ENCODE measurements at places on chromosomes 1 and 21. TPM values are rescaled to one million over a fixed set of nuclear protein-coding genes. Genes with fewer than 3 reads are reported as not detected.

Gene LEFTY1
- polyA plus RNA-seq, result 0.07 TPM

Gene CCDC185
- not detected for polyA plus RNA-seq

DNA sequence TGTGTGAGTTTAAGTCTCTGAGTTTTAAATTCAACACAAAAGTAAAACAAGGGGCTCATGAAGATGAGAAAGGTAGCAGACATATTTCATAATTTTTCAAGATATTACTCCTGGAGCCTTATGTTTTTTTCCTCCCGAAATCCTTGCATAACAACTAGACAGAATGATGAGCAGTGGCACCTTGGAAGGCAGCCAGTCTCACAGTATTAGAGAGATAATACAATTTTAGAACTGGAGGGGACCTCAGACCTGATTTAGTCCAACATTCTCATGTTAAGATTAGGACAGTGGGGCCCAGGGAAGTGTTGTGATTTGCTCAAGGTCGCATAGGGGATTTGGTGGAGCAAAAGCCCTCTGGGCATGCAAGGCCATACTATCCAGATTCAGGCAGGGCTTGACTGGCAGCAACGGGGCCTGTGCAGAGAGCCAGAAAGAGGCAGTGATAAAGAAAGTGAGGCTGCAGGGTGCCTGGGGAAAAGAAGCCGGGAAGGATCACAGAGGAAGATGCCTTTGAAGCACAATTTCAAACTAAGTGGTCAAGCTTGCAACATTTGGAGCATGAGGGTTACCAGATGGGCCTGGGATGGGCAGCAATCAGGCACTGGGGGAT lies 31.4 kb upstream of the BCL9 start:
- peak; percentile 33 for DNase-seq
- no peak overlapping the region for H3K4me3 ChIP-seq
- no peaks in the 10 kb centered on the region for H3K27me3 ChIP-seq
- H3K27ac ChIP-seq, result no peak overlapping the region
- no peaks in the 10 kb centered on the region for H3K36me3 ChIP-seq
- peaks cover 13% of the 10 kb centered on the region for H3K4me1 ChIP-seq

- H3K36me3 ChIP-seq, result peaks cover 16% of the 10 kb centered on the region
- H3K27ac ChIP-seq, result no peak overlapping the region
- H3K27me3 ChIP-seq, result no peaks in the 10 kb centered on the region
- no peak overlapping the region for H3K4me3 ChIP-seq
- peaks cover 25% of the 10 kb centered on the region for H3K4me1 ChIP-seq
- no peak for DNase-seq
Observed at GRCh38 chr1:16391411-16391810, 24.4 kb downstream of the SZRD1 start.
